Activated T-helper 1 cell treated with anti-CD3 and anti-CD28 coated beads, Interleukin-12 subunit alpha, Interleukin-12 subunit beta, Interleukin-2, Interleukin-4 antibody, amounts not matched to agents 30 ng/mL and 10 ng/mL and 1 ng/mL, durations not matched to agents 14 hours and 24 hours and 36 hours (primary cell): ENCODE measurements at places on chromosomes 1 and 21.
A peak's percentile ranks its signal among the peaks of the same experiment; 100 is the strongest.

DNA sequence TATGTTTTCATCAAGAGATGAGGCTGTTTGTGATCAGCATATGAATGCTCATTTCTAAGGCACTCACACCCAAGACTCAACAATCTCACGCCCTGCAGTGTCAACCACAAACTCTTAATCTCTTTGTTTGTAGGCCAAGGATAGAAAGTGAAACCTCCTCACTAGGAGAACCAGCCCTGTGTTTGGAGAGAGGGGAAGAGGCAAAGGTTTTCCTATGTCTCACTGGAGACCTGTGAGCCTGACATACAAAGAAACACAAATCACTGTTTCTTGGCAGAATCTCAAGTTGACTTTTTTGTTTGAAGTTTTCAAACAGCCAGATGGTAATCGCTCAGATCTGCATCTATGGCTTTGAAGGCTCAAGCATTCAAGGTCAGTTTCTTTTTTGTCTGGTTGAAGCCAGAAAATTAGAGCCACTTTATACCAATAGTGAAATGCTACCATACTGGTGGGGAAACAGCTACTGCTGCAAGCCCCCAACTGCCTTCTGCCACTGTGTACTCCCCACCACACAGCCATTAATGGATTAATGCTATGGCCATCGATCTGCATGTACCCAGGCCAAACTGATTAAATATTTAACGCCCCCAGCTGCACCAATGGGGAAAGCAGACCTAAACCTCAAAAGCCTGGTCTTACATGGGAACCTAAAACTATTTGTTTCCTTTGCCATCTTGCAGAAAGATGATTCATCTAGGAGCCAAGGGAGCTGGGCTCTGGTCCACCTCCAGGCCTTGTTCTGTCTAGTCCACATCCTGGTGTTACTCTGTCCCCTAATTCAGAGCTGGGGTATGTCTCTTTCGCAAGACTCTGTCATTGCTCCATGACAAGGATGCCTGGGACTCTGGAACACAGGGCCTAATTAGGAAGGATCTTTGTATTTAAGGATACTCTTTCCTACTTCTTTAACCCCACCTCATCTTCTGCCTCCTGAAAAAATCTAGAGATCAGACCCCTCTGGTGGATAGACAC lies 16.3 kb downstream of the PDZK1 start:
- peak; percentile 55 for DNase-seq

GRCh38 chr1:63318201-63318979 lies 4.0 kb upstream of the FOXD3 start:
- DNase-seq = no peak

- no peak for DNase-seq
Observed at GRCh38 chr1:159175571-159175970, 4.2 kb downstream of the CADM3 start.

DNA sequence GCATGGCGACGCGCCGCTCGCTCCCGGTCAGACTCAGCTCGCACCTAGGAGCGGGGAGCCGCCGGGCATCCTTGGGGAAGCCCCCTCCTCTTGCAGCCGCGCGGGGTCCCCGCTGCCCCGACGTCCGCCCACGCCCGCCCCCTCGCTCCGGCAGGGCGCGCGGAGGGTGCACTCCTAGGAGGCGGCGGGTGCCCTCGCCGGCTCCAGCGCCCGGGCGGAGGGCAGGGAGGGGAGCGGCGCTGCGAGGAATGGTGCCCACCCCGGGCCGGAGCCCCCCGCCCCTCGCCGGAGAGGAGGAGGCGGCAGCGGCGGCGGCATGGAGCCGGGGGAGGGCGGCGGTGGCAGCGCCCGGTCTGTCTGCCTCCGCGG lies 488 bp downstream of the FAM78B start:
- DNase-seq = no peak

DNA sequence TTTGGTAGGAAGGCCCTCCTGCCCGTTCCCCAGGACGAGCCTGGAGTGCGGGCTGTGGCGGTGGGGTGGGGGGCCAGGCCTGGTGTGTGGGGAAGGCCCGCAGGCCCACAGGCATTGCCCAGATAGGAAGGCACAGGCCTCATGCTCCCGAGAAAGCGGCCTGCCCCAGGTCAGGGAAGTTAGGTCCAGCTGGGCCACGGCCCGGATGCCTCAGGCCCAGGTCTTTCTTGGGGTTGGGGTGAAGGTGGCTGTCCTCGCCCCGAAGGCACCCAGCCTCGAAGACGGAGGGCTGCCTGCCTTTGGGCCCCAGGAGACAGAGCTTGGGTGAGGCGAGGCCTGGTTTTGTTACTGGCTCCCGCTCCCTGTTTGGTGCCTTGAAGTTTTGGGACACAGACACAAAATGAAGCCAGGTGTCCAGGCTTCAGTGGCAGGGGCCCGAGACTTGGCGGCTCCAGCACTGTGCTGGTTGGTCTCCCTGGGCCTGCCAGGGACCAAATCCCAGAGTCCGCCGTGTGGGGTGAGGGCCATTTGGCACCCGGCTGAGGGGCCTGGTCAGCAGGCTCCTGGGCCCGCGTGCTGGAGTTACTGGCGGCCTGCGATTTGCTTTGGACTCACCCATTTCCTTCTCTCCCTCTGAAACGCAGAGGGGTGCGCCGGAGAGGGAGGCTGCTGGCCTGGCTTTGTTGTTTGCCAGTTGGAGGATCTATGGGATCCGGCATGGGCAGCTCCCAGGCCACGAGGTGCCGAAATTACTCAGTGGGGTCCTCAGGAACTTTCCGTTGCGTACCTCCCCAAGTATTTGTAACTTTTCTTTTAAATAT lies 2.0 kb downstream of the SKI start:
- no peak for DNase-seq

DNA sequence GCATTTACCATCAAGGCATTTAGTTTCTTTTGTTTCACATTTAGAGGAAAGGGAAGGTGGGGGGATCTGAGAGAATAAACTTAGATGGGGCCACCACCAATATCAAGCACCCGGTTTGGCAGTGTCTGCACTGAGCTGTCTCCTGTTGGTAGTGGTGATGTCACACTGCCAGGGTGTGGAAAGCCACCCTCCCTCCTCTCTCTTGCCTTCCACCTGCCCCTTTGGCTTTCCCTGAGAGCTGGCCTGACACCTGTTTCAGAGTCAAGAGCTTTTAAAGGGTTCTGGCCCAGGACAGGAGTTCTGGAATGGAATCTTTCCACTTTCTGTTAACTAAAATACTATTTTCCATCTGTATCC lies 13.4 kb downstream of the ATF3 start:
- DNase-seq = no peak

GRCh38 chr1:3373175-3373574 lies 81.3 kb upstream of the ARHGEF16 start:
- no peak for DNase-seq

DNA sequence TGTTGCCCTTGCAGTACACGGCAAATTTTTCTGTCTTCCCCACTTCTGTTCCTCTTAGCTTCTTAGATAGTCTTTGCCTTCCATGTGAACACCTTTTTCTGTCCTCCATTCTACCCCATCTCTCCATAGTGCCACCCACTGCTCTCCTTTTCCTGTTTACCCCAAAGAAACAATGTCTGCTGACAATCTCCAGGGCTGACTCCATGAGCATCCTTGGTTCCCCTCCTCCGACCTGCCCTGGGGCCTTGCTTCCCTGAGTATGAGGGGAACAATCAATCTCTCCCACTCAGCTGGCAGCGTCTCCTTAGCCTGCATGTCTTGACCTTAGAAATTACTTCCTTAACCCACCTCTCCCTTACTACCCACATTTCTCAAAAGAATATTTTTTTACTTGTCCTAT lies 12.3 kb upstream of the MYBPHL start:
- no peak for DNase-seq

DNA sequence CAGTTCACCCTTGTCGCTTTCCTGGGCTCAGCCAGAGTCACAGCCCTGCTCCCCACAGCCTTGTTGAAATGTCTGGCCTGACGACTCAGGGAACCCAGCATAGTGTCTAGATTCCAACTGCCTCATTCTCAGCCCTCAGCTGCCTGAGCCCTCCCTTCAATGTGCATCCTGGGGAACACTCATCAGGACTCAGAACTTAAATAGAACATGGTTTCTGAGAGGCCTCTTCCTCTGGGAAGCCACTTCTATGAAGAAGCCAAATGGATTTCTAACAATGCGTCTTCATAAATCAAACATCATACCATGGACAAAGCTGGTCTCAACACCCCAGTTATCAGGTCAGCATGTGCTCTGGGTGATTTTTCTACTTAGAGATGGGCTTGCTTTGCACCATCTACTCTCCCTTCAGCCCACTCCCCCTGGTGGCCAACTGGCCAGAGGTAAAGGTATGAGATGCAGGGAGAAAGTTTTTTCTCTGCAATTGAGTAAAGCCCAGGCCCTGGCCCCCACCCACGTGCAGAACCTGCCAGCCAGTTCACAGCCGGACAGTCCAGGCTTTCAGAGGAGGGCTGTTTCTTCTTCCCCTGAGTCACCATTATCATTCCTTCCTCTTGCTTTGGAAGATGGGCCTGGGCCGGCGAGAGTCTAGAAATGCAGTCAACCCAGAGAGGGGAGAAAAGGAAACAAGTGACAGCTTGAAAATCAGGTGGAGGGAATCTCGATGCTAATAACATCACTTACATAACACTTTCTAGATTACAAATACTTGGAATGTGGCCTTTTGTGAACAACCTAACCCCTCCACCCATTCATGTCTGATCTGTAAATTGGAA lies 32.1 kb downstream of the CD244 start:
- DNase-seq = peak; percentile 65

- DNase-seq = no peak
Observed at GRCh38 chr1:118244194-118244593, 59.2 kb upstream of the SPAG17 start.

DNA sequence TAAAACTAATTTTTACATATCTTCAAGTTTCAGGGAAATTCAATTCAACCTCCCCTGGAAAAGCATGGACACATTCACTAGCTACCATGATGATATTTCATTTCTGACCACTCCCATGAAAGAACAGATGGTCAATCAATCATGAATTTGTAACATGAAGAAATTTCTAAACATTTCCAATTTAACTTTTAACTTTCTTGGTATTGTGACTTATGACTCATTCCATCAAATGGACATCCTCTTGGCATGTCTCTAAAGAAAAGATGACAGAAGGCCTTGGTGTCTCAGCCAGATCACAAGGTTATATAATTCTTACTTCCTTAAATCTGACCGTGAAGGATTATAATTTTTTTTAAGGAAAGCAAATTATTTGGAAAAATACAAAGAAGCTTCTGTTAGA lies 10.5 kb upstream of the MCOLN3 start:
- no peak for DNase-seq

DNA sequence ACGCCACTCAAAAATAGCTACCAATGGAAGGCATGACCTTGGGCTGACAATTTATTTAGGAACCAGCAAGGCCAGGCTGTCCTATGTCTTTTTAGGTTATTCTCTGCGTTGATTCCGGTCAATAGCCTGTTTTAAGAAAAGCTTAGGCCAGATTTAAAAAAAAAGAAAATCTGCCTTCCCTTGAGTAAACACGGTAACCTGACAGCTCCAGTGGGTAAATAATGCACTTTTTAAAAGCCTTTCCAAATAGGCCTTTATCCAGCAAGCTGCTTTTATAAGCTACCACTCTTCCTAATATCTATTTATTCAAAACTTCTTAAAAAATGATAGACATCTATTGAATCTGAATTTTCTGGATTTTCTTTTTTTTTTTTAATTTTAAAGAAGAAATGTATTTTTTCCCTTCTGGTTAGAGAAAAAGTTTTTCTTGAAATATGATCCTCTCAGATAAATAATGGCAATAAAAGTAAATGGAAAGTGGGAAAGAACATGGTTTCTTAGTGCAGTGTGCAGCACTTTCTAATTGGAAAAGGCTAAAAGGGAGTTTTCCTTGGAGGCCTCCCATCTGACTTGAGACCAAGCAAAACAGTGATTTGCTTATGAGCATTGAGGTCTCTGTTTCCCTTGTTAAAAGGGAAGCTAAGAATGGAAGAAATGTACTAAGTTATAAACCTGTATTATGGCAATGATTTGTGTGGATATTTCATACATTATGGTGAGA lies 281.0 kb upstream of the RUNX1 start:
- no peak for DNase-seq

- no peak for DNase-seq
Observed at GRCh38 chr1:240491156-240491555, 120.8 kb downstream of the GREM2 start.

- DNase-seq = no peak
Observed at GRCh38 chr1:156639601-156640101, 2.3 kb upstream of the BCAN start.

DNA sequence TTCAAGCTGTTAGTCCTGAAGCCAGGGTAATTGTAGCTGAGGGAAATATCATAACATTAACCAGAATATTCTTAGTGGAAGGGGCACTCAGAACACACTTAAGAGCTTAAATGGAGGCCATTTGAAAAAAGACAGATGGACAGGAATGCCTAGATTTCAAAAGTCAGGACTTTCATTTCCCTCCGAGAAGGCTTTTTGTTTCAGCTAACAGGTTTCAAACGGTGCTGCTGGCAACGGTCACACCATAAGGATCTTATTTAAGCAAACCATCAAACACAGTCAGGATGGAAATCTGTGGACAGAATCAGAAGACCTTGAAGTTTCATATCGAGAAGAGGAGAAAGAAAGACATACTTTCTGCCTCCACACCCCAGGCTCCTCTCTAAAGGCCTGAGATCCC lies 70.1 kb downstream of the SLC66A1 start:
- no peak for DNase-seq

DNA sequence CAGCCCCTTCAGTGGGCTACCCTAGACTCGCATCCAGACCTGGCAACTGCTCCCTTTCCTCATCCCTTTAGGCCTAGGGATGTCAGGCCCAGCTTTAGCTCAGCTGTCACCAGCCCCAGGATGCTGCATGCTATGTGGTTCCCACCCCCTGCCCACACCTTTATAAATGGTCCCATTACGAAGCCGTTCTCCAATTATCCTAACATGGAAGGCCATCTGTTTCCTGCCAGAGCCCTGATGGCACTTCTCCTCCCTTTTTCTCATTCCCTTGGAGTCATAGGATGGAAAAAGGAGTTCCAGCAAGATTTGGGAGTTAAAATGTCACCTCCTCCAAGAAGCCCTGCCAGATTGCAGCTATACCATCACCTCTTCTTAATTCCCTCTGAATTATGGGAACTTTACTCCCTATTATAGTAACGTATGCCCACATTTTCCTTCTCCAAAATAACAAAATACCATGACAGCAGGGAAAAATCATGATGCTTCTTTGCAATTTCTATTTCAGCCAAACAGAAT lies 205.0 kb upstream of the GRIK3 start:
- no peak for DNase-seq

- DNase-seq = no peak
Observed at GRCh38 chr1:223720971-223721591, 8.7 kb downstream of the CAPN2 start.

GRCh38 chr1:33709783-33710718 lies 153.8 kb upstream of the HMGB4 start:
- DNase-seq = no peak

DNA sequence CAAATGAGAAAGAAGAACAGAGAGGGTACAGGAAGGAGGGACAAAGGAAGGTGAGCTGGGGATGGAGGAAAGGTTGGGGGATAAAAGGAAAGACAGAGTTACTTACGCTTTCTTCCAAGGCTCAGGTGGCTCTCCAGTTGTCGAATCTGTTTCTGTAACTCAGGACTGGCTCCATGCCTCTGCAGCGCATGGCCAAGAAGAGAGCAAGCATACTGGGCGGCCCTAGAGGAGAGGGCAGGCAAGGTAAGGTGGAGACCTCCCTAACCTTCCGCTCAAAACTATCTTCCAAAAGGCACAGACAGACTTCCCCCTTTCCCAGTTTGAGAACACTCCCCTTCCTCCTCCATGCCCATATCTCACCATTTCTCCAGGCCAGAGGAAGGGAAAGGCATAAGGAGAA lies 922 bp downstream of the PEX11B start:
- DNase-seq = no peak

GRCh38 chr1:184297244-184297750 lies 89.5 kb upstream of the C1orf21 start:
- DNase-seq = no peak
